ENCODE measurements at places on chromosomes 1 and 21.

DNA sequence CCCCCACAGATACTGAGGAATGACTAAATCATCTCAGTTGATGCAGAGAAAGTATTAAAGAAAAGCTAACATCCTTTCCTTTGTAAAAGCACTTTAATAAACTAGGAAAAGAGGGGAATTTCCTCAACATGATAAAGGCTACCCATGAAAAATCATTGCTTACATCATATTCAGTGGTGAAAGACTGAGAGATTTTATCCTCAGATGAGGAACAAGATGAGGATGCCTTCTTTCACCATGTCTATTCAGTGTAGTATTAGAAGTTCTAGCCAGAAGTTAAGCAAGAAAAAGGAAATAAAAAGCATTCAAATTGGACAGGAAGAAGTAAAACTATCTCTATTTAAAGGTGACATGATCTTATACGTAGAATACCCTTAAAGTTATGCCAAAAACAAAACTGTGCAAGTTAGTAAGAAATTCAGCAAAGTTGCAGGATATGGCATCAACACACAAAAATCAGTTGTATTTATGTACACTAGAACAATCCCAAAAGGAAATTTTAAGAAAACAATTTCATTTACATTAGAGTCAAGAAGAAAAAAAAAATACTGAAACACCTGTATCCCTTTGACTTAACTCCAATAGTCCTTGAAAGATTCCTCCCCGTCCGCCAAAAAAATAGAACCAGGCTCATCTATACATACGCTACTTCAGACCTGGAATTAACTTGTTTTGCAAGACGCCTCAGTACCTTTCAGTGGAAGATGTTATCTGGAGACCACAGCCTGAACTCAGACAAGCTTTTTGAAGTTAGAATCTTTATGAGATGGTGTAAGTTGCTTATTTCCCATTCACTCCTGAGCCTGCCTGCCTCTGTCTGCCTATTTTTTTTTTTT, 17.5 kb downstream of the ZMYM4 start:
- no peak for DNase-seq

DNA sequence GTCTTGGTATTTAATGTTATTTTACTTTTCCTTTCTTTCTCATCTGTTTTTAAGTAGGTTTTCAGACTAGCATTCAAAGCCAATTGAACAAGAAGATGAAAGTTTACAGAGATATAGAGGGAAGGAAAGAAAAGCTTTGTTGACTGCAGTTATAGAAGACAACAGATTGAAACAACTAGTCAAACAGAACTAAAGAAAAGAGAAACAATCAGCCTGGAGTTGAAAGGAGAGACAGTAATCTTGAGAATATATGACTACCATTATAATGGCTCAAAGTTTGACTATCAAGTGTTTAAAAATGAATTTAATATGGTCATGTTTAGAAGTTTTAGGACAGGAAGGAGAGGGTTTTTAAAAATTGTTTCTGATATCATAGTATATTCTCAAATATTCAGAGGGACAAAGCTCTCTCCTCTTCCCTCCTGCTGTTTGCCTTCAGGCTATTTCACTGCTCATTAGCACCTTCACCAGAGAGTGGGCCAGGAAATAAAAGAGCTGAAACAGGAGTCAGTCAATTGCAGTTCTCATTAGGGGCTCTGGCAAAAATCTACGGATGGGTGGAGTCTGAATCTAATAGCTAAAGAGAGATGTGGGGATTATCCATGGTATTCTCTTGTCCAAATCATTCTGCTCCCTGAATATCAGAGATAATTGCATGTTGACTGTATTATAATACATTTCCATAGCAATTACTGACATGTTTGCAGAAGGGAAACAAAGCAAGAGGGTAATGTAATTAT, 577.8 kb downstream of the BRINP3 start:
- no peak for DNase-seq

GRCh38 chr1:55155522-55155921, 59.6 kb downstream of the USP24 start:
- DNase-seq = no peak

DNA sequence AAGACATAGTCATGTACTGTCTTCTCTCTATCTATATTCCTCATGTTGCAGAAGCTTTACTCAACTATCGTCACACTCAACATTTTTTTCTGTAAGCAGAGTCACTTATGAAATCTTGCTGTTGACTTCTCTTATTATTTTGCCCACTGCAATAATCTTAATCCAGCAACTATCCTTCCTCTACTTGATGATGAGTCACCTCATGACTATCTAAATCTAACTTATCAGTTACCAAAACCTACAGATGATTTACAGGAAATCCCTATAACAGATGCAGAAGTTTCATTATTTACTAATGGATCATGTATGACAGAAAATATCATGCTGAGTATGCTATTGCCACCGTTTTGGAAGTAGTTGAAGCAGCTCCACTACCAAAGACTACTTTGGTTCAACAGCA, 378.9 kb downstream of the DUSP10 start:
- no peak for DNase-seq

GRCh38 chr1:169816617-169817016, 21.9 kb upstream of the METTL18 start:
- DNase-seq = no peak

- peak; percentile 85 for DNase-seq
Measured at GRCh38 chr1:74835051-74835450, 102.1 kb downstream of the TYW3 start.

- peak; percentile 32 for DNase-seq
Measured at GRCh38 chr1:19892628-19893168, 10.5 kb downstream of the OTUD3 start.

GRCh38 chr1:183306317-183307042, 111.7 kb downstream of the NMNAT2 start:
- DNase-seq = no peak

GRCh38 chr1:62625415-62625814, 28.1 kb downstream of the ANGPTL3 start:
- peak; percentile 49 for DNase-seq

- DNase-seq = no peak
Measured at GRCh38 chr1:204652497-204652896, 33.0 kb downstream of the LRRN2 start.

- DNase-seq = no peak
Measured at GRCh38 chr1:75614399-75614756, 3.5 kb upstream of the SLC44A5 start.

- DNase-seq = no peak
Measured at GRCh38 chr1:114208714-114209113, 55.0 kb upstream of the SYT6 start.

GRCh38 chr1:36350659-36351226, 27.3 kb upstream of the EVA1B start:
- DNase-seq = peak; percentile 80

DNA sequence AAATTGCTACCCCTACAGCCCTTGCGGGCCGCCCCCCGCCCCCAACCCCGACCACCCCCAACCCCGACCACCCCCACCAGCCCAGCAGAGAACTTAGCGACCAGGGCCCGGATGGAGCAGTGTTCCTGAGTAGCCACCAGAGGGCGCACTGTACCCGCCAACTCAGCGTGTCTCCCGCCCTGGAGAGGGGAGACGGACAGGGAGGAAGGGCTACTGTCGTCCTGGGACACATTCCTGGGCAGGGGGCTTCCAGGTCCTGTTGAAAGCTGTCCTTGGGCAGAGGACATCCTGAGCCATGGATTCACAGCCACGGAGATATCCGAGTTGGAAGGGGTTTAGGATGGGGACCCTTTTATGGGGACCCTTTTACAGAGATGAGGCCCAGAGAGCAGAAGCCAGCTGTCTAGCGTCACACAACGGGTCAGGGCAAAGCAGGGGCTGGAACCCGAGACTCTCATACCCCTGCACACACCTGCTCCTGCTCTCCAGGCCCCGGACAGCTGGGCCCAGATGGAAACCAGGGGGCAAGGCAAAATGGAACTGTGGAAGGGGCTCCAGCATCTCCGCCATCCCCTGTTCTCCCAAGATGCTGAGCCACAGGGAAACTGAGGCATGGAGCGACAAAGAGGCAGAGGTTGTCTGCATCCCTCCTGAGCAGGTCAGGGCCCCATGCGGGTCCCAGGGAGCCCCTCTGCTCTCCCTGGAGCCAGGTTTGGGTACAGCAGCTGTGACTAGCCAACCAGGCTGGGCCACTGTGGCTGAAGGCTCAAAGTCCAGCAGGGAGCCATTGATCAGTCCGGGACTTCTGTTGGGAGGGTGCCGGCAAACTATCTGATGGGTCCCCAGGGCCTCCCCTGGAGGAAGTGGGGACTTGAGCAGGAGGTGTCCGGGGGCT, 25.0 kb upstream of the LAPTM5 start:
- peak; percentile 45 for DNase-seq

- DNase-seq = peak; percentile 7
Measured at GRCh38 chr1:200053646-200054045, 26.1 kb downstream of the NR5A2 start.

GRCh38 chr1:9165396-9165795, 36.5 kb upstream of the GPR157 start:
- no peak for DNase-seq

DNA sequence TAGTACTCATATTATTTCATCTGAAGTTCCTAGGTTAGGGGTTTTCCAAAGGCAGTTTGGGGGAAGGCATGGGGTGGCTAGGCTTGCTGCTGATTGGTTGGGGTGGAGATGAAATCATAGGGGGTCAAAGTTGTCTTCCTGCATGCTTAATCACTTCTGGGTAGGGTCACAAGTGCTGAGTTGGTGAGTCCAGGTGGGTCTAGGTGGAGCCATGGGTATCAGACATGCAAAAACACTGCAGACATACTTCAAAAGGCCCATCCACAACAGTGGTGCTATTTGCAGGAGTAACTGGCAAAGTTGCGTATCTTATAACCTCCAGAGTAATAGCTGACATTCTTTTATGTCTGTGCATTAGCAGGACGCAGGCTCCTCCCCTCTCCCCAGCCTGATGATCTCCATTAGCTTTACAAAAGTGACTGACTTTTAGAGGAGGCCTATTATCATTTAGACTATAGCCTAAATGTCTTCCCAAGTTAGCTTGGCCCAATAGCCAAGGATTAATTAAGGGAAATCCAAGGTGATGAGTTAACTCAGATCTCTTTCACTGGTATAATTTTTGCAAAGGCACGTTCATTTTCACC, 374.4 kb upstream of the PRMT6 start:
- no peak for DNase-seq

DNA sequence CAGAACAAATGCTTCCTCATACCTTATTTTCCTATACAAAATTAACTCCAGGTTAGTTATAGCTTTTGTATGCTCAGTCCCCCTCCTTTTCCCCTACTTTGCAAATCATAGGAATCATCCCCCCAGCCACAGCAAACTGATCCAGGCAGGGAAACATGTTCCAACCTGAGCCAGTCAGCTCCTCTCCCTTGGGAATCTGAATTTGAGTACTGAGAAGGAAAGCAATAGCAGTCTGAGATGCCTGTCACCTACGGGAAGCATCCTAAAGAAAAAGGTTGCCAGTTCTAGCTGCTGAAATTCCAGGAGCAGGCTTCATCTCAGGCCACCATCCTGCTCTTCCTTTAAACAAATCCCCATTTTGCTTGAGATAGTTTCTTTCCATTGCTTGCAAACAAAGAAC, 6.9 kb downstream of the ADSS2 start:
- DNase-seq = no peak

GRCh38 chr21:35190201-35190701, 141.1 kb upstream of the RUNX1 start:
- DNase-seq = peak; percentile 21

- no peak for DNase-seq
Measured at GRCh38 chr21:44549525-44550211, 1.6 kb downstream of the KRTAP10-2 start.

- no peak for DNase-seq
Measured at GRCh38 chr1:37035796-37036666, 1.7 kb upstream of the GRIK3 start.

GRCh38 chr1:67636146-67636545, 48.9 kb upstream of the GADD45A start:
- no peak for DNase-seq

DNA sequence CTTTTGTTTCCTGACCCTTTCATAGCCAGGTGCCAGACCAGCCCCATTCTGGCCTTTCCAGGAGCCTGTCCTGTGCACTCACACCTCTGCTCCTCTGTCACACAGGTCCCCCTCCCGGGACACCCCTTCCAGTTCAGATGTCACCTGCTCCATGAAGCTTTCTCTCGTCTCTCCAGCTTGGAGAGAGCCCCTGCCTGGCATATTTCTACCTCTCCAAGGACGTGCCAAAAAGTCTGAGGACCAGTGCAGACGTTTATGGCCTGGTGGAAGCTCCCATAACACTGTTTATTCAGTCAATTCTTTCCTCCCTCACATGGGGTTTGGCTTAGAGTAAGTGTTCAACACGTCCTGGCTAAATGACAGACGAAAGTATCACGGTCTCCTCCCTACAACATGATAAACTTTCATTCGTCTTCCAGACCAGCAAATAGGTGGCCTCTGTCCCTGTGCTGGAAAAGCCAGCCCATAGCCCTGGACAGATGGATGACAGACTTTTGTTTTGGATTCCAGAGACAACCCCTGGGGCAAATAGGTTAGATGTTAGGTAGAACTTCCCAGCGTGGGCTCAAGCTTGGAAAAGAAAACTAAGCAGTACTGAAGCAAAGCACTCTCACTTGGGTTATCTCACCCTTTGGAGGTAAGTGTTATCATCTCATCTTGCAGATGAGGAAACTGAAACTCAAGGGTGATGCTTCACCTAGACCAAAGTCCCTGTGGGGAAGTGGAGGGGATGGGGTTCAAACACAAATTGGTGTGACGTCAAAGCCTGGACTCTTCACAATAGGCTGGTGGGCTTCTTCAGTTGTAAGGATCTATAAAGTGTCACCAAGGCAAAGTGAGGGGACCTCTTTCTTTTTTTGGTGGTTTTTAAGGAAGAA, 52.9 kb upstream of the ECE1 start:
- no peak for DNase-seq

DNA sequence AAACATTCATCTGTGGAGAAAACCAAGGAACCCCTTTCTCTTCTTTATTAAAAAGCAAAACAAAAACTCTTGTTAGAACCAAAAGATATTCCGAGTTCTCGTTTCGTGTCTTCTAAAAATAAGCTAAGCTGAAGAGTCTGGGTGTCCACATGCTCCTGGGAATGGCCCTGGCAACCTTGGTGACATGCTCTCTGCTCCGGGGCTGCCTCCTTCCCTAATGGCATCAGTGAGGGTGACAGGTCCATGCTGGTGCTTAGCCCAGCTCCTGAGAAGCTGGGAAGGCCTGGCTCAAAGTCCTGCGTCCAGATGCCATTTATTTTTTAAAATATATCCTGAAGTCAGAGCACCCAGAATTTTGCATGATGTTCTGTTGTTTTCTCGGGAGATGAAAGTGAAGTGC, 24.6 kb upstream of the TRAPPC10 start:
- DNase-seq = no peak

Data from IMR-90 (cell line).